ENCODE measurements at places on chromosomes 4 and X. TPM values are rescaled to one million over a fixed set of nuclear protein-coding genes. Genes with fewer than 3 reads are reported as not detected.

The KIT gene
- total RNA-seq: not detected

The CLGN gene
- total RNA-seq: not detected

The BANK1 gene
- total RNA-seq: 0.25 TPM

The CFAP299 gene
- total RNA-seq: not detected

The BLTP1 gene
- 29.4 TPM for total RNA-seq

The GAK gene
- 50.5 TPM for total RNA-seq

The WWC2 gene
- 24.7 TPM for total RNA-seq

The S100P gene
- total RNA-seq: 1.1 TPM

The TAF7L gene
- not detected for total RNA-seq

The OTC gene
- not detected for total RNA-seq

The HEPH gene
- total RNA-seq: 0.11 TPM

The GLRA3 gene
- total RNA-seq: not detected

The ASB9 gene
- 1.0 TPM for total RNA-seq

The CORIN gene
- 0.04 TPM for total RNA-seq

The MAGEA4 gene
- total RNA-seq: not detected

The STAP1 gene
- not detected for total RNA-seq

The SRPK3 gene
- 0.04 TPM for total RNA-seq

The PGAM4 gene
- total RNA-seq: not detected

The TMSB15C gene
- 1.8 TPM for total RNA-seq

The SPANXN3 gene
- not detected for total RNA-seq

The IL15 gene
- total RNA-seq: 0.78 TPM

The CT45A5 gene
- not detected for total RNA-seq

The CD38 gene
- not detected for total RNA-seq

The FAM3A gene
- total RNA-seq: 23.7 TPM

The RBMX2 gene
- total RNA-seq: 25.6 TPM

The GAGE12E gene
- not detected for total RNA-seq

The EDNRA gene
- total RNA-seq: 5.1 TPM

The TLR10 gene
- not detected for total RNA-seq

The PGRMC1 gene
- 104 TPM for total RNA-seq

The CD99L2 gene
- 11.2 TPM for total RNA-seq

The MTTP gene
- total RNA-seq: not detected

The H2BW2 gene
- not detected for total RNA-seq

The MTMR8 gene
- total RNA-seq: 1.2 TPM

The BGN gene
- 0.07 TPM for total RNA-seq

The SHROOM2 gene
- total RNA-seq: 6.4 TPM

The NPFFR2 gene
- not detected for total RNA-seq

The NUDT11 gene
- total RNA-seq: 12.0 TPM

The MYL5 gene
- 5.1 TPM for total RNA-seq

The ZFP42 gene
- 11.2 TPM for total RNA-seq

The GRID2 gene
- not detected for total RNA-seq

The RAI2 gene
- total RNA-seq: not detected

The TMPRSS11F gene
- total RNA-seq: 0.10 TPM

The NDUFA1 gene
- total RNA-seq: 131 TPM

The BEND2 gene
- not detected for total RNA-seq

The CASP6 gene
- total RNA-seq: 33.0 TPM

The P2RY4 gene
- not detected for total RNA-seq
